ENCODE measurements at places on chromosomes 13 and 19.

DNA sequence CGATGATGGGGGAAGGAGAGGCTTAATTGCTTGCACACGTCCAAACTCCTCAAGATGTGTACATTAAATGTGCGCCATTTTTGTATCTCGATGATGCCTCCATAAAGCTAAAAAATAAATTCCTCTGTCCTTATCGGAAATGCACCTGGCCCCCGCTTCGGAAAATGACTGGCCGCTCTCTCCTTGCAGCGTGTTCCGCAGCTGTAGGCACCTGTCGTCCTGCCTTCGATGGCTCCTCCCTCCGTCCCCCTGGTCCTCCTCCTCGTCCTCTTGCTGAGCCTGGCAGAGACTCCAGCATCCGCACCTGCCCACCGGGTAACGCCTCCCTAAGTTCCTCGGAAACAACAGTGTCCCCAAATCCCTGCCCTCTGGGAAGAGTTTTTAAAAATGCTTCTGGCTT is 1.1 kb downstream of the GALP start:
- DNase-seq: no peak

DNA sequence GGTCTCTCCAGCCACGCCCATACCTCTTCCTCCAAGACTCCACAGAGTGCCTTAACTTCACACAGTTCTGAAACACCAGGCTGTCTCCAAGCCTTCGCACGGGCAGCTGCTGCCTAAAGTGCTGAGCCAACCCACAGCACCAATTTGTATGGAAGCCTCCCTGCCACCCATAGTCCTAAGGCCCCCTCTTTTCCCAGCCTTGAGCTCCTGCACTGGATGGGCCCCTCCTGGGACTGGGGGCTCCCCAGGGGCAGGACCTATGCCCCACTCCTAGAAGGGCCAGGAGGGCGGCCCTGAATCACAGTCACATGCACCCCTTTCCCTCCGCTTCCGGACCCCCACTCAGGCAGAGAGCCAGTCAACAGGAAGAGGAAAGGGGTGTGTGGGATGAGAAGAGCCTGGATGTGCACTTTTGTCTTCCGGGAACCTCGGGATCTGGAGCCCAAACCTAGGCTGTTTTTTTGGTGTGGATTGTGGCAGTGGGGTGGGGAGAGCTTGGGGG is 5.1 kb upstream of the FCER2 start:
- no peak for DNase-seq

DNA sequence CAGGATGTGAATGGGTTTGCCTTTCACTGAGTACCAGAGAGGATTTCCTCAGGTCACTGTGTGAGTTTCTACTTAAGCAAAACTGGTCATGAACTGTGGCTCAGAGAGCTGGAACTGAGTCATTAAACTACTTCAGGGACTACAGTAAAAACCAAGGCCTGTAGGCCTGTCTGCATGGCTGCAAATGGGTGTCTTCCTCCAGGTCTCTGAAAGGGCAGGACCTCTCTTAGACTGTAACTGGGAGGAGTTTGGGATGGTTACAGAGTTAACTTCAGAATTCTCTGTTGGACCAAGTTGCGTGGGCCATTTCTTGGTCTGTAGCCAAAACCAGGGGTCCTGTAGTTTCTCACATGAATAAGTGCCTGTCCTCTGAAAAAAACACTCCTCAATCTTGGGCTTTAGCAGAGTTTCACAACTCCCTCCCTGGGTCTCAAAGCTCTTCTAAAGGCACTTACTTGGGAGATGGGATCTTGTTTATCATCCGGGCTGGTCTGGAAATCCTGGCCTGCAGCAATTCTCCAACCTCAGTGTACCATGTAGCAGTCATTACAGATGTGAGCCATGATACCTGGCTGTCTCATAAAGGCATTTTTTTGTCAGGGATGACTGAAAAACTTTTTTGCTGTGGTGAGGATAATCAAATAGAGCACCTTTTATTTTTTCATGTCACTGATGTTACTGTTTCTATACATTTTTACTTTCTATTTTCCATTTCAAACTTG is 19.7 kb downstream of the ZNF714 start:
- DNase-seq: no peak

- DNase-seq: no peak
Measured at GRCh38 chr13:101520672-101521071, 68.2 kb downstream of the ITGBL1 start.

DNA sequence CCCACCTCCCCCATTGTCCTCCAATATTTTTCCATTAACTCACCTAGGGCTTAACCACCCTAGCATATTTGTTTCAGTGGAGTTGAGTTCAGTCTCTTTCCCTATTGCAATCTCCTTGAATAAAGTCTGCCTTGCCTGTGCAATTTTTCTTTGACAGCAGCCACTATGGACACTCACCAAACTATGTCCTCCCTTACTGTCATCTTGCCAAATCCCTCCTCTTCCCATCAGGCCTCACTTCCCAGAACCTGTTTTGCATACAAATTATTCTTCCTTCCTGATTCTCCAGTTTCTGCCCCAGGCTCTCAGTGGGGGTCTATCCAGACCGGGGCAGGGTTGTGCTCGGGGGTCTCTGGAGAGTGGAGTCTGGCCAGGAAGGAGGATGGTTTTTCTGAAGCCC is 2.2 kb upstream of the LYPD5 start:
- no peak for DNase-seq

- DNase-seq: no peak
Measured at GRCh38 chr19:570251-570686, 2.1 kb upstream of the BSG start.

DNA sequence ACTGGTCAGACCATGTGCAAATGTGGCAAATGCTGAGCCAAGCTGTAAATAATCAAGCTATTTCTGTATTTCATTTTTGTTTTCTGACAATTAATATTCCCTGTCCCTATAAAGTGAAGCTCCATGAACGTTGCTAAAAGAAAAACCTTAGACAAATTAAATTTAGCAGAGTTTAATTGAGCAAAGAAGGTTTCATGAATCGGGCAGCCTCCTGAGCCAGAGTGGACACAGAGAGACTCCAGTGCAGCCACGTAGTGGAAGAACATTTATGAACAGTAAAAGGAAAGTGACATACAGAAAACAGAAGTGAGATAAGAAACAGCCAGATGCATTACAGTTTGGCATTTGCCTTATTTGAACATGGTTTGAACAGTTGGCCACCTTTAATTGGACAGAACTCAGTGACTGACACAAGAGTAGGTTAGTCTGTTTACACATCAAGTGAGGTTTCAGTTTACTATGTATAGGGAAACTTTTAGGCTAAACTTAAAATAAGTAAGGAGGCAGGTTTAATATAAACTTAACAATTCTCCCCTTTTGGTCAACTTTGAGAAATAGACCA is 69.7 kb downstream of the UFM1 start:
- DNase-seq: no peak

GRCh38 chr13:111278258-111278657 is 42.2 kb upstream of the TEX29 start:
- no peak for DNase-seq

DNA sequence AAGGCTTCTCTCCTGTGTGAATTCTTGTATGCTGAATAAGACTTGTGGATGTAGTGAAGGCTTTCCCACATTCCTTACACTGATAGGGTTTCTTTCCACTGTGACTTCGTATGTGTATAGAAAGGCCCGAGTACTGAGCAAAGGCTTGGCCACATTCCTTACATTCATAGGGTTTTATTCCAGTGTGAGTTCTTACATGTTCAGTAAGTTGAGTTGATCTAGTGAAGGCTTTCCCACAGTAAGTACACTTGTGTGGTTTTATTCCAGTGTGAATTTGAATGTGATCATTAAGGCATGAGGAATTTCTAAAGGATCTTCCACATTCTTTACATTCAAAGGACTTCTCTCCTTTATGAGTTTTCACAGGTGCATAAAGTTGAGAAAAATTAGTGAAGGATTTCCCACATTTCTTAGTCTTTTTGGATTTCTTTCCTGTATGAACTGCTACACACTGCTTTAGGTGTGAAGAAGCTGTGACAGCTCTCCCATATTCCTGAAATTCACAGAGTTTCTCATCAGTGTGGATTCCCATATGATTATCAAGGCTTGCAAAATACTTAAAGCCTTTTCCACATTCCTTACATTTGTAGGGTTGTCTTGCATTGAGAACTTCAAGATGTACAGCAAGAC is 10.4 kb downstream of the ZNF561 start:
- no peak for DNase-seq

DNA sequence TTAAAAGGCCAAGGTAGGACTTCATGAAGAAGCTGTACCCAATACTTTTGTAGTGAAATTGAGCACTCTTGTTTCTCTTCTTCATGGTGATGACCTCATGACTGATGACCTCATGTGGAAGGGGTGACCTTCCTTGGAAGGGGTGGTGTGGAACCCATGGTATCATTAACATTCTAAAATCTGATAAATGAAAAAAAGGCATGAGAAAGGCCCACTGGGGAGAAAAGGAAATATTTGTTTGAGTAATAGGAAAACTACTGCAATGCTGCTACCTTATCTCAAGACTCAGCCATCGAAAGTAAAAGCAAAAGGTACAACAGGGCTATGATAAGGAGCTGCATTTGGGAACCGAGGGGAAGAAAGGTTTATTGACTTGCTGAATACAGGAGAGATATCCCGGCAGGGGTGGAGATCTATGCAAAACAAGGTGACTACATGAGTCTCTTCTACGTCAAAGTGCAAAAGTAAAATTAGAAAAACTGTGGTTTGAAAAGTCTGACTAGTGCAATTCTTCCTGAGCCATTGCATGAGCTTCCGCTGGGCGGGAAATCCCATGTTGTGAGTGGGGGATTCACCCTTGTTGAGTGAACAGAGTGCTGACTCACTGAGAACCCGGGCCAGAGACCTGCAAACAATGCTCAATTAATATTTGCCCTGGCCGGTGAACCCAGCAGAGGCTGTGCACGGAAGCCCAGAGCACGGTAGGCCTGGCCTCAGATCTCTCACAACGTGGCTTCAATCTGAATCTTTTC is 138.9 kb upstream of the RFC3 start:
- peak; percentile 56 for DNase-seq

DNA sequence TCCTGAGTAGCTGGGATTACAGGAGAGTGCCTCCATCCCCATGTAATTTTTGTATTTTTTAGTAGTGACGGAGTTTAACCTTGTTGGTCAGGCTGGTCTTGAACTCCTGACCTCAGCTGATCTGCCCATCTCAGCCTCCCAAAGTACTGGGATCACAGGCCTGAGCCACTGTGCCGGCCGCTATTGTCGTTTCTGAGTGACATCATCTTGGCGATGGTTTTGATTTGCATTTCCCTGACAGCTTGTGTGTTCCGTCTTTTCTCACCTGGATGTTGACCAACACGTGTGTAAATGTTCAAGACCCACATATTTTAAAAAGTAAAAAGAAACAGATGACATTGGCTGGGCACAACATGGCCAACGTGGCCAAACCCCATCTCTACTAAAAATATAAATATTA is 12.8 kb upstream of the MKNK2 start:
- DNase-seq: no peak

DNA sequence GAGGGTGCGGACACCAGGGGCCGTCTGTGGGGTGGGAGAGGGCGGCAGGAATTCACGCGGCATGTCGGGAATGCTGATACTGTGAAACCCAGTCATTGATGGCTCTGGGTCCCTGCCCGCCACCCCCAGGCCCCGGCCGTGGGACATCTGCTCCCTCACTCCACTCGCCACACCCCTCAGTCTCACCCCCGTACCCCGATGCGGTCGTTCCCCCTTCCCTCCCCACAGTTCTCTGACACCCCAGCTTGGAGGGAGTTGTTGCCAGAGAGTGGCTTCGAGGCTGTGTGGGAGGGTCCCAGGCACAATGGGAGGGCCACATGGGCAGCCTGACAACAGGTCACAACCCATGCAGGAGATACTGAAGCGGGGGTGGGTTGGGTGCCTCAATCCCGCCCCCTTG is 1.8 kb downstream of the MAG start:
- DNase-seq: no peak

DNA sequence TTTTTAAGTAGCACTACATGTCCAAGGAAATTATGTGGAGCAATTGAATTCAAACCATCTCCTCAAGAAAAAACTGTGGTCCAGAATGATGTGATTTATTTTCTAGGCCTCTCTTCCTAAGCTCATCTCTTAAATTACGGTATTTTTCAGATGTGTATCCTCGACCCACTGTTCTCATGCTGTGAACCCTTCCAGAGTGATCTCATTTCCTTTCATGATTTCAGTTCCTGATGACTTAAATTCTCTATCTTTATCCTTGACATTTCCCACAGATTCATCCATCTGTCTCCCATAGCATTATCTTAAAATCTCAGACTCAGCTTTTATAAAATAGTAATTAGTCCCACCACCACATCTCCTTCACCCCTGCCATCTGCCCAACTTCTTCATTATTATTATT is 117.6 kb upstream of the SPRY2 start:
- DNase-seq: no peak

GRCh38 chr19:5138606-5139582 is 170.0 kb downstream of the KDM4B start:
- peak; percentile 61 for DNase-seq

DNA sequence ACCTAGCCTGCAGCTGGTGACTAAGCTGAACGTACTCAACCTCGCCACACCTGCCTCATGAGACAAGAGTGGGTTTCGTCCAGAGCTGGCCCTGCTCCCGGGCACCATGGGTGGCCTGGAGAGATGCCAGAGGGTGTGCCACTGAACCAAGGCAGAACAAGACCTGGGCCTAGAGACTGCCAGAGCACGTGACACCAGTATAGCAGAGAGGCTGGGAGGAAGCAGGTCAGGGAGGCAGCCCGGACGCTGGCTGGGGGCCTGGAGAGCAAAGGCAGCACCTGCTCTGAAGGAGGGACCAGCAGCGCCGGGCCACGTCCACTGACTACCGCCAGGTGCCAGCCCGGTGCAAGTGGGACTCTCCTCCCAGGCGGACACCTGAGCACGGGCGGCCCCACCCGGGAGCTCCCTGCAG is 7.3 kb upstream of the C13orf46 start:
- no peak for DNase-seq

DNA sequence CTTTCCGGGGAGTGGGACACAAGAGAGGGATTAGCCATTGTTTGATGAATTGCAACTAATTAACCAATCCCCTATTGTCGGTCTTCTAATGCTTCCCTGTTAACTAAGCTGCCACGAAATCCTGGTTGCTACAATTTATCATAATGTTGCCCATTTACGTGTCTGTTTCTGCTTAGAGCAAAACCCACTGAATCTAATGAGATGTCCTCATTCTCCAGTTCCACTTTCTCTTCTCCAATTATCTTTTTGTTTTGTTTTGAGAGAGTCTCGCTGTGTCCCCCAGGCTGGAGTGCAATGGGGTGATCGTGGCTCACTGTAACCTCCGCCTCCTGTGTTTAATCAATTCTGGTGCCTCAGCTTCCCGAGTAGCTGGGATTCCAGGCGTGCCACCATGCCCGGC is 5.2 kb upstream of the DPP9 start:
- no peak for DNase-seq

- DNase-seq: no peak
Measured at GRCh38 chr19:6514926-6515544, 12.9 kb upstream of the TUBB4A start.

GRCh38 chr19:15197275-15197941 is 3.4 kb downstream of the NOTCH3 start:
- no peak for DNase-seq

Measured in activated CD8-positive, alpha-beta memory T cell treated with anti-CD3 and anti-CD28 coated beads for 4 hours (primary cell).